CD4-positive, alpha-beta T cell treated with Interleukin-17A for 1 hour (primary cell): ENCODE measurements at places on chromosomes 3 and 15.

GRCh38 chr3:193400304-193400703 is 21.8 kb upstream of the ATP13A5 start:
- DNase-seq: no peak

GRCh38 chr3:58434990-58435389 is 1.4 kb upstream of the PDHB start:
- DNase-seq: no peak

- no peak for DNase-seq
Observed at GRCh38 chr15:93080451-93080850, 8.6 kb downstream of the RGMA start.

- DNase-seq: no peak
Observed at GRCh38 chr15:89165677-89166076, 55.7 kb downstream of the RLBP1 start.

DNA sequence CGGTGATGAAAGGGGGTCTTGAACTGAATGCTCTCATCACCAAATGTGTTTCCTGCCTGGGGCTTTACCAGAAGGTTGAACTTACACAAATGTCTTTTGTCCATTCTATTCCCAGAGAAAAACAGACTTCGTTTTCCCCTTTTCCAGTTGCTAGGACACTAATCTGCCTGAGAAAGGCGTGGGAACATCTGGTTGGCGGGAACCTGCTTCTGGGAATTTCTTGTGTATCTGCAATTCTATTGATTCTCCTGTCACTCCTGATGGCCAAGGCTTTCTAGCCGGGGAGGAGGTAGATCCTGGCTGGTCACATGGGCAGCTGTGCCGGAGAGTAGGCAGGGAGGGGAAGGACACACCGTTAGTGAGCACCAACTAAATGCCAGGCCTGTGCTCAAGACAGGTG is 31.1 kb upstream of the CCDC174 start:
- DNase-seq: no peak

DNA sequence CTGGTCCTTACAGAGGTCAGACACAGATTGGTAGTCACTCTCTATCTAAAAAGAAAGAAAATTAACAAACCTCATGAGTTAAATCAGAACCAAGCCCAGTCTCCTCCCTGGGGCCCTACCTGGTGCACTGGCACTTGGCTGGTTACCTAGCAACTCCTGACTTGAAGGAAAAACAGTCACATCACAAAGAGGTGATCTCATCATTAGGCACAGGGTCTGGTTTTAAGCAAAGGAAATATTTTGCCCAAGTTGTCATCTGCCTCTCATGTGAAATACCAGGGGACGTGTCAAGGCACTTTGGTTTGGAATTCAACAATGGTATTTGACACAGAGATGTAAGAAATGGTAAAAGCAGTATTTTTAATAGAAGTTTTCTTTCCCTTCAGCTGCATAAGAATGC is 47.7 kb upstream of the FMN1 start:
- no peak for DNase-seq

DNA sequence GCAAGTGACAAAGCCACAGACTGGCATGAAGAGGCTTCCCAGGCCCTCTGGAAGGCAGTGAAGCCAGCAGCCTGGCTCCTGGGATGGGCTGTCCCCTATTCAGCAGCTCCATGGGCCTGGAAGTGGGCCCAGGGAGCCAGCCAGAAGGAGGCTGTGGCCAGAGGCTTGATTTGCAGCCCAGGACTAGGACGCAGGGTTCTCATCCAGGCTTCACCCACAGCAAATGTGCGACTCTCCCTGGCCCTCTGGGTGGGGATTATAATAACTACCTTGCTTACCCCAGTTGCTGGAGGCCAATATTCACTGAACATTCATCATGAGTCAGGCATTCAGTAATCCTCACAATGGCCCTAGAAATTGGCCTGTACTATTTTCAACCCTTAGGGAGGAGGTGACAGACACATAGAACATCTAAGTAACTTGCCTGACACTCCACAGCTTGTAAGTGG is 24.6 kb upstream of the SRP14 start:
- DNase-seq: no peak

GRCh38 chr3:195212749-195213375 is 58.1 kb downstream of the XXYLT1 start:
- no peak for DNase-seq

DNA sequence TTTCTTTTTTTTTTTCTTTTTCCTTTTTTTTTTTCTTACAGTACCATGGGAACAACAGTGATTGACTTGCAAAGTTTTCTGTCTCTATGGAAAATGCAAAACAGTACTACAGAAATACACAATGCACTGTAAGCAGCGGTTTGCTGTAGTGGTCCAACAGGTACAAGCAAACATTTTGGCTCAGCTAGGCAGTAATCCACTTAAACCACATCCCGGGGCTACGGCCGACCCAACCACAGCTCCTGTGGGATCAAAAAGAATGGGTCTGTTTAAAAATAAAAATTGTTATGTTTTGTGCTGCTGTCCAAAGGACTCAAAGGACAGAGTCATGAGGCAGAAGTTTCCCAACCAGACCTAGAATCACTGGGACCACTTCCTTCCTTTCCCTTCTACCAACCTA is 667.1 kb upstream of the ADAMTS9 start:
- DNase-seq: no peak

DNA sequence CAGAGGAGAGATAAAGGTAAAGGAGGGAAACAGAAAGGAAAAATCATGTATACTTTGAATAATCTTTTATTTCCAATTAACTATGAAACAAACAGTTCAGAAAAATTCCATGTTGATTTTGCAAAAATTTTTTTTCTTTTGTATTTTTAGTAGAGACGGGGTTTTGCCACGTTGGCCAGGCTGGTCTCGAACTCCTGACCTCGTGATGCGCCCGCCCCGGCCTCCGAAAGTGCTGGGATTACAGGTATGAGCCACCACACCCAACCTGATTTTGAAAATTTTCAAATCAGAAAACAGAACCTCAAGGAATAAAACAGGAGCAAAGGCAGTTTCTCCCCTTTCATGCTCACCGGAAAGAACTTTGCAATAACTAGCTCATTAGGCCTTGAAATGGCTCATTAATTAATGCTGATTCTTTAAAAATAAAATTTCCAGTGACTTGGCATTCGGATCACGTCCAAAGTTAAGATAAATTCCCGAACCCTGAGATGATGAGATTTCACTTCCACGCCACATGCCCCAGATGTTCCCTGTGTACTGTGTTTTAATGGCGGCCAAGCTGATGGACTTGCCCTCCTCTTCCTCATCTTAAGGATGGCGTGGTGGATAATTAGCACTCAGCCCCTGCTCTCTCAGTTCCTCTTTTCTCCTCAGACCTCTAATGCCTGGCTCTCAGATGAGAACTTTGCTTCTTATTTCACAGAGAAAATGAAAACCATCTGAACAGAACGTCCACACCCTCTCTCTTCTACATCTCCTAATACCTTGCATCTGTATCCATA is 10.8 kb downstream of the BCL2L10 start:
- DNase-seq: no peak
